CD4-positive, alpha-beta T cell treated with Interleukin-15 for 1 hour (primary cell): ENCODE measurements at places on chromosomes 5 and 9.

DNA sequence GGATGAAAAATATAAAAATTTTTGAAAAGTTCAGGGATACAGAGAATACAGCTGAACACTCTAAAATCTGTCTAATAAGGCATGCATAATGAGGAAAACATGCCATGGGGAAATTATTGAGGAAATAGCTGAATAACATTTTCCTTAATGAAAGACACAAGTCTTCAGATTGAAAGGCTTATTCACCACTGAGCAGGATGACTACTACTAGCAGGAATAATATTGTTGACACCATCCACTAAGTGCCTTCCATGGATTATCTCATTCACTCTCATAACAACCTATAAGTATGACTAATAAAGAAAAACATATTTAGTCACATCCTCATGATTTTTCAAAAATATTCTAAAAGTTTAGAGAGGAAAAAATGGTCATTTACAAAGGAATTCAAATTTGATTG, 96.7 kb upstream of the FER start:
- no peak for DNase-seq

GRCh38 chr5:83751201-83751600, 30.5 kb upstream of the HAPLN1 start:
- DNase-seq: no peak

GRCh38 chr5:124698770-124699169, 47.7 kb downstream of the ZNF608 start:
- DNase-seq: no peak

DNA sequence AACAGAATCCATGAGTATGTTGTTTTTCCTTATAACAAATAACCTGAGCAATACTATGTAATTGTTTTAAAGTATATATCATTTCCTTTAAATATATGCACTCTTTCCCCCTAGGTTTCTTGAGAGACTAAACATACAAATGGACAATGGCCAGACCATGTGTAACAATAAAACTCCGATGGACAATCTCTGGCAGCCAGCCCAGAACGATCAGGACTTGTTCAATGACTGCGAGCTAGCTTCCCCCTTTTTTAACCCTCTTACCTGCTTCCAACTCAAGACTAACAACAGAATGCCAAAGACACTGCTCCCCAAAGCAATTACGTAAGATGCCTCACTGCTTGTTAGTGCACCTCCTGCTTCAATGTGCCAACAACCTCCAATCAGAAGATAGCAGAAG, 94.9 kb downstream of the HTR4 start:
- DNase-seq: no peak

DNA sequence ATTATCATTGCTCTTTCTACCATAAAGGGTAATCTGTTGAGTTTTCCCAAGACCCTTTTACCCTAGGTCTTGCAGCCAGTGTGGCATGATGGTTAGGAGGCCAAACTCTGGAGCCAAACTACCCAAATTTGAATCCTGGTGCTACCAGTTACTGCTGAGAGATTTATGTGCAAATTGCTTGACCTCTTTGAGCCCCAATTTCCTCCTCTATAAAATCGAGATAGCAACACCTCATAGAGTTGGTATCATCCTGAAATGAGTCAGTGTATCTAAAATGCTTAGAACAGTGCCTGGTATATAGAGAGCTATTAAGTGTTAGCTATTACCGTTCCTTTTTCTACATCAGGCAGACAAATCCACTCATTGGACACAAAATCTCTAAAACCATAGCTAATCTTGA, 43.0 kb downstream of the ACTBL2 start:
- DNase-seq: no peak

GRCh38 chr5:169301986-169302385, 1.0 kb upstream of the SLIT3 start:
- DNase-seq: no peak

DNA sequence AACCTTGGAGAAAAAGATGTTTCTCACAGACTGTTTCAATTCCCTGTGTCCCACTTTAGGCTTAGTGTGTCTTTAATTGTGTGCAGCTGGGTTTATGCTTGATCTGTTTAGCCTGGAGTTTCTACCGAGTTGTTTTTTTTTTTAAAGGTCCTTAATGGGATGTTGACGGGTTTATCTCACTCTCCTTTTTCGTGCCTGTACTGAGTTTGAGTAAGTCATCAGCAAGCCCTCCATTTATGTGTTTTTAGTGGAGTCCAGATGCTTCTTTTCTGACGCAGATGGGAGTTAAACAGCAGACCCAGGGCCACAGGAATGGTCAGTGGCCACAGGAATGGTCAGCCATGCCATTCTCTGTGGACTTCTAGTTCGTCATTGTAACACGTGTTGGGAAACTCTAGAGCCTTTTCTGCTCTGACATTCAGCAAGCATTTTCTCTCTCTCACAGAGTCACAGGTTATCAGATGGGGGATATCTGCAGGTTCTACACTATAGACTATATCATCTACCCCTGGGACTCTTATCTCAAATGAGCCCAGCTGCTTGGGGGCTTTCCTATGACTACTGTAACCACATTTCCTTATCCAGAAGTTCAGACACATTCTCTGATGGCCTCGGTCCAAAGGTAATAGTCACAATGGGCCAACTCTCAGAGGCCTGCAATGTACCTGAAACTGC, 190.5 kb downstream of the TTLL11 start:
- DNase-seq: no peak

GRCh38 chr9:115884846-115885245, 268.7 kb upstream of the PAPPA start:
- no peak for DNase-seq

GRCh38 chr9:18122171-18122570, 351.8 kb upstream of the ADAMTSL1 start:
- no peak for DNase-seq

GRCh38 chr5:149962601-149963300, 2.2 kb downstream of the SLC26A2 start:
- no peak for DNase-seq

DNA sequence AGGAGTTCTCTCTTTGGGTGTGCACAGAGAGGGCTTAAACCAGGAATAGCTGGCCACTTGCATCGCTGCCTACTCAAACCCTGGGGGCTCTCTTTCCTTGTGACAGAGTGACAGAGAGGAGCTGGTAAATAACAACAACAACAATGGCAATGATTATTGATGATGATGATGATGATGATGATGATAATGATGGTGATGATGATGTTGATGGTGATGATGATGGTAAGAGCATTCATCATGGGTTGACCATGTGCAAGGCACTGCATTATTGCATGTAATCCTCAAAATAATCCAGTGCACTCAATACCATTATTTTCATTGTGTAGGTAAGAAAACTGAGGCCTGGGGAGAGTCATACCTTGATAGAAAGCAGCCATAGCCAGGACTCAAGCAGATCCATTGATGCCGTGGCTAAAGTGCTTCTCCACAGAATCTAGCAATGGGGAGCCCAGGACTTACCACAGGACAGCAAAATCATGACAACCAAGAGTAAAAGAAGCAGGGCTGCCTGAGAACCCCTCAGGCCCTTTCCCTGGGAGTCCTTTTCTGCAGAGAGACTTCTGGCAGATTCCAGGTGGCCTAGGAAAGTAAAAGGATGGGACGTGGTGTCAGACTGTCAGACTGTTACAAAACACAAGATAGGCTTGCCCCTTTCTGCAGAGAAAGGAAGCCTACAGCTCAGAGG, 4.8 kb downstream of the FOXI1 start:
- no peak for DNase-seq

- DNase-seq: no peak
Measured at GRCh38 chr5:111545031-111545430, 32.7 kb upstream of the STARD4 start.

DNA sequence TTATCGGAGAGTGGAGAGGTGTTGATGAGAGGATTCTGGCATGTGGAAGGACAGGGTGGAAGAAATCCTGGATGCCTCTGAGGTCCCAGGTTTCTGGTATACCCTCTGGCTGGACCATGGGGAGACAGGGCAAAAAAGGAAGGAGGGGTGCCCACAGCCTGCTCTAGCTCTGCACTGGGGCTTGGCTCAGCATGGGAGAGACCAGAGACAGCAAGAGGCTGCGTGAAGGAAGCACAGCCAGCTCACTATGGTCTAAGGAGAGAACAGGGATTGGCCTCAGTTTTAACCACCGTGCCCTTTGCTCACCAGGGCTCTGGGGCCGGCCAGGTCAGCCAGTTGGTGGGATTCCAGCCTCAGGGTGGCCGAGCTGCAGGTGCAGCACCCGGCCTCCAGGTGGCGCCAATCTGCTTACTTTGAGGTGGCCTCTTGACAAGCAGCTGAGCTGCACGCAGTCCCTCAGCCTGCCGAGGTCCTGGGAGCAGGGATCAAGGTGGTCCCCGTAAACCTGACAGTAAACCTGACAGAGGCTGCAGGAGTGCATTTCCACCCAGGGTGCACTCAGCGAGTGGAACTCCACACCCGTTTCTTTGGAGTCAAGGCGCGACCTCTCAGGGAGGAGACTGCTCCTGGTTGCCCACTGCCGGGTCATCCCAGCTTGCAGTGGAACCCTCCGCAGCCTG, 25.0 kb upstream of the SPTLC1 start:
- peak; percentile 59 for DNase-seq

- DNase-seq: no peak
Measured at GRCh38 chr5:174623433-174624019, 100.9 kb upstream of the MSX2 start.

GRCh38 chr9:77128125-77128789, 49.1 kb upstream of the VPS13A start:
- no peak for DNase-seq

DNA sequence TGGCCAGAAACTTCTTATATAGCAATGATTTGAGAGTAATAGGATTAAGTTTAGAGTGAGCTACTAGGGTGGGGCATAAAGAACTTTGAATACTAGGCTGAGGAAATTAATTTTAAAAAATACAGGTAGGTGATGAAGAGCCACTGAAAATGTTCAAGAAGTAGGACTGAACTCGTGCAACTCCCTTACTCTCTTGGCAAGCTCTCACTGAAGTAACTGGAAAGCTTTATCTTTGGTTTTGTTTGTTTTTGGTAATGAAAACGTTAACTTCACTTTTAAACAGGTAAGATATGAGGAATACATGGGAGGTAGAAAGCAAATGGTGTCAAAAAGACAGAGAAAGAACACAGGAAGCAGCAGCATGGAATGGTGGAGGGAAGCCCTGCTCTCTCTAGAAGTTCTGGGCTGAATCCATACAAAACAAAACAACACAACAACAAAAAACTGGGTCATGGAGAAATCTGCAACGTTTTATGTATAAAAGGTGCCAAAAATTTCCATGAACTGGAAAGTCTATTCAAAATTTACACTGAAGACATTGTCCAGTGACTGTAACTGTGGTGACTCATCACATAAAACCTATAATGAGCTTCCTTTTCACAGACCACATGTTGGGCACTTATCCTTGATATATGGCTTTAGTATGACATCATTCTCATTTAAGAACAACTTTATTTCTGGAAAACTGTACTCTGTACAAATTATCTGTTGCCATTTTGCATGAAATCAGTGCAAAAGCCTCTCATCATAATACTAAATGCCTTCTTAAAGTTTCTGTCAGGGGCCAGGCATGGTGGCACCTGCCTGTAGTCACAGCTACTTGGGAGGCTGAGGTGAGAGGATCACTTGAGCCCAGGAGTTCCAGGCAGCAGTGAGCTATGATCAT, 91.2 kb upstream of the CHD1 start:
- no peak for DNase-seq

- DNase-seq: no peak
Measured at GRCh38 chr5:110262749-110263148, 463.7 kb downstream of the TMEM232 start.

GRCh38 chr9:135812961-135813360, 94.4 kb downstream of the CAMSAP1 start:
- no peak for DNase-seq

GRCh38 chr5:55895346-55895745, 44.2 kb downstream of the IL31RA start:
- DNase-seq: no peak

DNA sequence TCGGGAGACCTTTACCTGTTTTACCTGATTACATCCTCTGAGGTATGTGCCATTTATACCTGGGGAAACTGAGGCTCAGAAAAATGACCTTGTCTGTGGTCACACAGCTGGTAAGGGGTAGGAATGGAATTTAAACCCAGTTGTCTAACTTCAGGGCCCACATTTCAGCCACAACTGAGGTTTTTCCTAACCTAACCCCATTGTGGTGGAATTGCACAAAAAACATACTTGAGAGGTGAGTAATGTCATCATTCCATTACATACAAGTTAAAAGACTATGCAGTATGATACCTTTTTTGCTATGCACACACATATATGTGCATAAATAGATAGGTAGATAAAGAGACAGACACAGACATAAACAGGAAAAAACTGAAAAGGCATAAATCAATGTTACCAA, 14.1 kb downstream of the FGF1 start:
- DNase-seq: no peak

DNA sequence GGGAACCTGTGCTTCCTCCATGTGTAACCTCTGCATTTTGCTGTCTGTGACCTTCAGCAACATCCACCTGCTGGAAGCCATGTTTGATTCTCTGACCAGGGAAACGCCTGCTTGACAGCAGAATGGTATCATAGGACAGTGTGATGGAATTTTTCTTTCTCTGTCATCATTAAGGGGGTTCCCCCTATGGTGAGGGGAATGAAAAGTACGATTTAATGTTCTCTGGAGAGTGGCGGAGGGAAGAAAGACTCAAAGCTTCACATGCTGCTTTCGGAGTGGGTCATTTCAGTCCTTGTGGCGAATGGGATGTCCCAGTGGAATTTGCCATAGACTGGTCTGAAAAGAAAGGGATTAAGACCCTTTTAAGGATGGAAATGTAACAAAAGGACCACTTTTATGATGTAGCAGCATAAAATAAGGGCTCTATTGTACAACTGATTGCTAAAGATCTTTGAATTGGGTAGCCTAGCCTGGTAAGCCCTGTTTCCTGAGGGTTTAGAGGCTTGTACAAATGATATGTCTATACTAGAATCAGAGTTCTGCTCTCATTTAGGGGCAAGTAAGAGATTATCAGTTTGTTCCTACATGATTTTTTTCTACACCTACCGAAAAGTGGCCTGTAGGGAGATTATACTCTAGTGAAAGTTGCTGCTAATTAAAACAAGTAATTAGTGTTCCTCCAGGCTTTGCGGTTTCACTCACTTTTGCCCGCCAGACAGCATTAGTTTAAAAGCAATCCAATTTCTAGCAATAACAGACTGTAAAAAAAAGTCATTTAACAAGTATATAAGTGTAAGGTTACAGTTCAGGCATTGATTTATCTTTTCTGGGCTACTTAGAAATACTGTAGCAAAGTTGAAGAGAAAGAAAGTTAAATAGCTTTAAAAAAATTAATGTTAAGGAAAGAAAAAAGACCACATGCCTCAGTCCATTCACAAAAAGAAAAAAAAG, 904.5 kb downstream of the NR2F1-AS1 start:
- no peak for DNase-seq

- no peak for DNase-seq
Measured at GRCh38 chr9:13324988-13325387, 45.5 kb upstream of the MPDZ start.

DNA sequence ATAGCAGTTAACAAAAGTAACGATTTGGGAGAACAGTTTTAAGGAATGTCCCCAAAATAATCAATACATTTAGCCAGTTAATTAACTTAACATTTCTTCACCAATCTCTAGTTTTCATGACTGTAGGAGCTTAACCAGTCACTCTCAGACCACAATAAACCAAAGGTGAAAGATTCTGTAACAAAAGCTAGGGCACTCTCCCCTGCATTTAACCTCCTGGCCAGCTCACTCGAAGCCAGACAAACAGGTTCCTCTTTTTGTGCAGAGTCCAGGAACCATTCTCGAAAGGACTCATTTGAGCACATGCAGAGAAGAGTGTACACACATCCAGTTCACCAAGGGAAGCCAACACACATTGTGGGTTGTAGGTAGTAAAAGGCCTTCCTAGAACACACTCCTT, 6.5 kb downstream of the IL7R start:
- no peak for DNase-seq
